ENCODE measurements at places on chromosomes 3 and 15.

DNA sequence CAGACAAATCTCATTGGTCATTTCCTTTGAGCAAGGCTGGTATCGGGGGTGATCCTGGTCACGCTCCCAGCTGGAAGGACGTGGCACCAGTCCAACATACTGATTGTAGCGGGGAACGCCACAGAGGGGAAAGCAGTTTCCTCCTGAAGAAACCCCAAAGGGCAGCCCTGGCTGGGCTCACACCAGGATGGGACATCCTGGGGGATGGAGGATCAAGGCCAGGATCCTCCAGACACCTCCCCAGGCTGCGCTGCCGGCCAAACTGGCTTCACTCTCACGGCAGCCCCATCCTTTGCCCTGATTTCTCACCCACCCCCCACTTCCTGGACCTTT lies 36.6 kb downstream of the MUC20 start:
- DNase-seq: no peak

- DNase-seq: no peak
Observed at GRCh38 chr3:141360888-141361598, 7.3 kb upstream of the ZBTB38 start.

GRCh38 chr3:8845641-8846040 lies 76.2 kb upstream of the OXTR start:
- no peak for DNase-seq

- no peak for DNase-seq
Observed at GRCh38 chr3:194972641-194973040, 287.0 kb downstream of the FAM43A start.

GRCh38 chr3:177878957-177879356 lies 657.3 kb upstream of the KCNMB2 start:
- no peak for DNase-seq

DNA sequence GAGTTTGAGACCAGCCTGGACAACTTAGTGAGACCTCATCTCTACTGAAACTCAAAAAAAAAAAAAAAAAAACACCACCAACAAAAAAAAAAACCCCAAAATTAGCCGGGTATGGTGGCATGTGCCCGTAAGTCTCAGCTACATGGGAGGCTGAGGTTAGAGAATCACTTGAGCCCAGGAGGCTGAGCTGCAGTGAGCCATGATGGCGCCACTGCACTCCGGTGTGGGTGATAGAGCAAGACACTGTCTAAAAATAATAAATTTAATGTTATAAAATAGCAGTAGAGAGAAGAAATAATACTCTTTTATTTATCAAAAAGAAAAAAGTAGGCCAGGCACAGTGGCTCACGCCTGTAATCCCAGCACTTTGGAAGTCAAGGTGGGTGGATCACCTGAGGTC lies 17.4 kb downstream of the RCCD1 start:
- no peak for DNase-seq

- no peak for DNase-seq
Observed at GRCh38 chr3:19149368-19149767, 1.1 kb downstream of the KCNH8 start.
